Activated T-cell treated with anti-CD3 and anti-CD28 coated beads, Interleukin-2, amount 50 U/mL, for 24 hours (primary cell): ENCODE measurements at places on chromosomes 5 and 9.

DNA sequence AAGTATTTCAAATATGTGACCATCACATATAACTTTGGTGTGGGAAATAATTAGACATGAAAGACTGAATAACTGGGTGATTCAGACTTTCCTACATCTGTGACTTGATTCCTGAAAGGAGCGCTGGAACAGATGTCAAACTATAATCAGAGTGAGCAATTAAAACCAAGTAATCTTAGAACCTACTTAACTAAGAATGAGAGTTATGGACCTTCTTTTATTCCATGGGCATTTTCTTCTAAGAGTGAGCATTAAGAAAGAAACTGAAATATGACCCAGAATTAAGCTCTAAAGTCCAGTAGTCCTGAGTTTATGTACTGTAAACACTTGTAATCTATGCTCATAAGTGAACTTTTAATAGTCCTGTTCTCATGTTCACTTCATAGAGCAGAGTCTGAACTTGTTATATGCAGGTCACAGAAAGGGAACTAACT, 68.4 kb downstream of the PAM start:
- DNase-seq, result no peak

DNA sequence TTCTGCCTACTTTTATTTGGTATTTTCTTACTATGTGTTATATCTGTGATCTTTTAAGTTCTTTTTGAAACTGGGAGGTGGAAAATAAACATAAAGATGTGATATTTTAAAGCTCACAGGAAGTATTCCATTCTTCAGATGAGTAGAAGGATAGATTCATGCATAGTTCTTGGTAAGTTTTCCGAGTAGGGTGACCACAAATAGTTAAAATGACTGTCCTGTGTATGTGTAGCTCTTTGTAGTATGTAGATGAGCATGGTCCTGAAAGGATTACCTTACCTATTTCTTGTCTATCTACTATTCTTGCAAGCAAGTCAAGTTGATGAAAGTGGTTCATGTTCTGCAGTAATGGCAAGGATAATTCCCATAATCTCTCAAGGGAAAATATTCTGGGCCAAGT, 47.7 kb downstream of the SRFBP1 start:
- no peak for DNase-seq

- no peak for DNase-seq
These were observed 120.1 kb upstream of the ZNF608 start for GRCh38 chr5:124866355-124867136.

- DNase-seq, result no peak
These were observed 309.1 kb downstream of the SPOCK1 start for GRCh38 chr5:137190031-137190430.

DNA sequence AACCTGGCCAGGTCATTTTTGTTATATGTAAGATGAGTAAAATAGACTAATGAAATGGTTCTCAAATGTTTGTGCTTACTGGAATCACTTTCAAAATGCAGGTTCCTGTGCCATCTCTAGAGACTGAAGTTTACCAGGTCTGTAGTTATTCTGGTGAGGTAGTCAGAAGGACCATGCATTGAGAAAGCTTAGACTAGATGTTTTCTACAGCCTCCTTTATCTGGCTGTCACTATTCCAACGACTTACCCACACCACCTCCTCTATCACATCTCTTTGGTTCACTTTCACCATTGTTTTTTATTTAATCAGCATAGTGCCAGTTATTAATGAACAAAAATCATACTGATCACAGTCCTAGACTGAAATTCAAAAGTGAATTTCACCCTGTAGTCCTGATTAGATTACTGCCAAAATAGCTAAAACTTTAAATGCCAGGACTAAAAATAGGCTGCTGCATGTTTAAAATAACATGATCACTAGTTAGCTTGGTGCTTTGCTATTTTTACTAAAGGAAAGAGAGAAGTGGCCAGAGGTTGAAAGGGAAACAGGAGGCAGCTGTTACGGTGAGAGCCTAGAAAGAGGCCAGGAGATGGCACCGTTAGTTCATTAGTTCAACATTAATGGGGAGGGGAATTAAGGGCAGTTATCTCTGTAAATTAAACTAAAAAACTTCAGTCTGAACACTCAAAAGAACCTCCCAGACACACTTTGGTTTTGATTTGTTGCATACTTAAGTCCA, 13.9 kb upstream of the FNIP1 start:
- no peak for DNase-seq

DNA sequence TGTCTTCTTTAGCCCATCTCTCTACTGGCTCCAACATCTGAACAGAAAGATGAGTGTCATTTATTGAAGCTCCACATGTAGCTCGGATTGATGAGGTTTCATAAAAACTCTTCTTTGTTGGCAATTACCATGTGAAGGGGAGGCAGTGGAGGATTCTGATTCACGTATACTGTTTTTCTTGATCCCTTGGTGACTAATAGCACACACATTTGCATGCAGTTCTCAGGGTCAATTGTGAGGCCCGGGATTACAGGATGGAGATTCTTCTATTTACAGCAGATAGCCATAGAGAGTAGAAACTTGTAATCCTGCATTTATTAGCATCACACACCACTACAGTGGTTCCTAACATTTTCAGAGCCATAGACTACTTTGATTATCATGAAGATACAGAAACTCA, 133.2 kb upstream of the MARCHF11 start:
- DNase-seq, result no peak
